ENCODE measurements at places on chromosomes 2 and 18.

GRCh38 chr2:222353993-222354392 is 55.2 kb upstream of the PAX3 start:
- DNase-seq: no peak

- no peak for DNase-seq
Observed at GRCh38 chr18:73563345-73563744, 584.3 kb downstream of the FBXO15 start.

- DNase-seq: peak; percentile 76
Observed at GRCh38 chr2:190537765-190538164, 3.2 kb upstream of the NEMP2 start.

- DNase-seq: peak; percentile 96
Observed at GRCh38 chr2:26011990-26012856, 21.7 kb upstream of the RAB10 start.

- no peak for DNase-seq
Observed at GRCh38 chr2:170354855-170355780, 177.2 kb downstream of the MYO3B start.

DNA sequence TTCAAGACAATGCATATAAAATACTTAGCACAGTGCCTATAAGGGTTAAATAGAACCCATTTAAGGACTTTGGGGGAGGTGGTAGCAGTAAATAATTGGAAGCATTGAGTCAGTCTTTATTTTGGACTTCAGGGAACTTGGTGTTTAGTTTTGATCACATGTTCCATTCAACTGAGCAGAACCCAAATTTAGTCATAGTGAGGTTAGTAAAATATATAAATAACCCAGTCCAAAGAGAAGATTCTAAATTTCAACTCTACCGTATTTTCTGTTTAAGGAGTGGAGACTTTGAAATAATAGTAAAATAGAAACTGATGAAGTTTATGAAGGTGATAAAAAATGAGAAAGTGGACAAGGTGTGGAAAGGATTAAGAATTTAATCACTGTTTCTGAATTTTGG is 19.7 kb downstream of the TWSG1 start:
- DNase-seq: no peak
